ENCODE measurements at places on chromosomes 2 and 18.

DNA sequence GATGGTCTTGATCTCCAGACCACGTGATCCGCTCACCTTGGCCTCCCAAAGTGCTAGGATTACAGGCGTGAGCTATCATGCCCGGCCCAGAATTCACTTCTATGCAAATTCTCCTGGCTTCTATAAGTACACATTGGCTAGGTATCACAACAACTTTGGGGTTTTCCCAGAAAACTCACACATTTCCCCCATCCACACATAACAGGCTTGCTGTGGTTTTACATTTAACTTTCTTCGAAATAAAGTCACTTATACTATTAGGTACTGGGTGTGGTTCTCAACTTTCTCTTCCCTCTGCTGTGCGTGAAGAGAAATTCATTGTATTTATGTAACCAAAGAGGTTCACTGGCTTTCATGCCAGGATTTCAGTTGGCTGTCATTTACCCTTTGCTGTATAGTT lies 439.4 kb upstream of the CWC22 start:
- no peak for DNase-seq

- no peak for DNase-seq
These were observed 403 bp upstream of the CLUL1 start for GRCh38 chr18:596288-596881.

DNA sequence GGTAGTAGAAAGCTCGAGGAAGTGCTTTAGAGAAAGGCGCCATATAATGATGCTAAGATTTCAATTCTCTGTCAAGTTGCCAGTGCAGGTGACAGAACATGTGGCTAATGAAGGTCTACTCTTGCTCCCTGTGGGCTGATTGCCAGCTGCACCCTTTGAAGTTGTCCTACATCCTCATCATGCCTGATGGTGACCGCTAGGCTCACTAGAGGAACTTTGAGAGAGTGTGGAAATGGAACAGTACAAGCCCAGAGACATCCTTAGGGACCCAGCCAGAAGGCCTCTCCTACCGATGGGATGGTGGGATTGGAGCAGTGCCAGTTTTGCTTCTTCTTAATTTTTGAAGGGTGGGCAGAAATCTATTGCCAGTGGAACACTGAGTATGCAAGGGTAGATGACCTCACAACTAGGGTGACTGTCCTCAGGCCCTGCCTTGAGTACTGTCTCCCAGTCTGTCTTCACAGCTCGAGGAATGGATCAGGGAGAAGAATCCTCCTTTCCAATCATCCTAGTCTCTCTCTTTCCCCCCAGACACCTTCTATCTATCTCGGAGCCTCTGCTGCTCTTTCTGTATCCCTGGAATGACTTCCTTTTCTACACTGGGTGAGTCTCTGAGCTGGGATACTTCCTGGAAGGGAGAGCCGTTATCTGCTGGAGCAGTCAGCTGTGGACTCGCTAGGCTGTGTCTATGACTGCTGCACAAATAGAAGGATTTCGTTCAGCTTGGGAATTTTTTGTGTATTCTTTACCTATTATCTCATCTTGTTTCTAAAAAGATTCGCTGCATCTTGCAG lies 33.5 kb downstream of the LGALSL start:
- DNase-seq, result no peak

- no peak for DNase-seq
These were observed 46.6 kb downstream of the VAPA start for GRCh38 chr18:9960258-9960904.

- DNase-seq, result no peak
These were observed 113.3 kb downstream of the GALNT1 start for GRCh38 chr18:35694808-35695207.

DNA sequence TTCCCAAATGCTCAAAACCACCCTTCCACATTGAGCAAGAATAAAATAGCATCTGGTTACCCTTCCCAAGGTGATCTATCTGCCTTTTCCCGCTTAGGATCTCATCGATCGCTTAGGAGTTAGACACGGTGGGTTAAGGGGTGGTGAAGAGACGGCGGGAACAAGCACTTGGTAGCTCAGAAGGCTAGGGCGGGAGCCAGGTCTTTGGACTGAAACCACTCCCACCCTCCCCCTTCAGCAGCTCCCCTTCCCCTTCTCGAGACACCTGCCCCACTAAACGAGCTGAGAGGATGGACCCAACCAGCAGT lies 513 bp downstream of the THOC1 start:
- no peak for DNase-seq

DNA sequence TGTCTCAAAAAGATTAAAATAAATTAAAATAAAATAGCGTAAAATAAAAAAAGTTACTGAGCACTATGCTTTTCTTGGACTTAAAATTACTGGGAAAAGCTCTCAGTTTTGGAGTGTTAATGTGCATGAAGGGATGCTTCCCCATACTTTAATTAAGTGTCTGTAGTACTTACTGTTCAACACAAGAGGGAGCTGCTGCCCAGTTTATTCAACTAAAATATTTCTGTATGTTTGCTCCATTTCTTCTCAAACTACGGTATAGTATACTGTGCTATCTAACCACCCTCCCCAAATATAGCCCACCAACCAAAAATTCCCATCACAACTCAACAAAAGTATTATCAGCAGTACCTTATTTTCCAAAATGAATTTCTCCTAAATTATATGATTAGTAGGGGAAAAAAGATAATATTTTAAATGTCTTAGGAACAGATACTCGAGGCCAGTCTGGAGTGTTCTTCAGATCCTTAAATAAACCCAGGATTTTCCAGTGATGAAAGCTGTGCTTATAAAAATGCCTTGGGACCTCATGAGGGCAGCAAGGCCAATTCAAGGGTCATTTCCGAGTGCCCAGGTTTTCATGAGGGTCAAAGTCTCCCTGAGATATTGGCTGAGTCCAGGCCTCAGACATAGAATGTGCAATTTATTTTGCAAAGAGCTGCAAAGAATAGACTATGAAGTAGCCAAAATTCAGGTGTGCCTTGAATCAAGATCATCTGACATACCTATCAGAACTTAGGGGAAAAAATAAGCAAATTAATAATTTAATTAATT lies 64.1 kb downstream of the CHRNA1 start:
- no peak for DNase-seq

GRCh38 chr2:65498396-65498795 lies 66.0 kb upstream of the SPRED2 start:
- no peak for DNase-seq

- DNase-seq, result no peak
These were observed 571.2 kb upstream of the ZEB2 start for GRCh38 chr2:145090841-145091761.

- DNase-seq, result no peak
These were observed 149.4 kb downstream of the PMAIP1 start for GRCh38 chr18:60049172-60049571.

GRCh38 chr2:232781765-232782164 lies 5.4 kb upstream of the KCNJ13 start:
- DNase-seq, result peak; percentile 8

- DNase-seq, result no peak
These were observed 7.4 kb upstream of the STAT4 start for GRCh38 chr2:191158193-191158592.

DNA sequence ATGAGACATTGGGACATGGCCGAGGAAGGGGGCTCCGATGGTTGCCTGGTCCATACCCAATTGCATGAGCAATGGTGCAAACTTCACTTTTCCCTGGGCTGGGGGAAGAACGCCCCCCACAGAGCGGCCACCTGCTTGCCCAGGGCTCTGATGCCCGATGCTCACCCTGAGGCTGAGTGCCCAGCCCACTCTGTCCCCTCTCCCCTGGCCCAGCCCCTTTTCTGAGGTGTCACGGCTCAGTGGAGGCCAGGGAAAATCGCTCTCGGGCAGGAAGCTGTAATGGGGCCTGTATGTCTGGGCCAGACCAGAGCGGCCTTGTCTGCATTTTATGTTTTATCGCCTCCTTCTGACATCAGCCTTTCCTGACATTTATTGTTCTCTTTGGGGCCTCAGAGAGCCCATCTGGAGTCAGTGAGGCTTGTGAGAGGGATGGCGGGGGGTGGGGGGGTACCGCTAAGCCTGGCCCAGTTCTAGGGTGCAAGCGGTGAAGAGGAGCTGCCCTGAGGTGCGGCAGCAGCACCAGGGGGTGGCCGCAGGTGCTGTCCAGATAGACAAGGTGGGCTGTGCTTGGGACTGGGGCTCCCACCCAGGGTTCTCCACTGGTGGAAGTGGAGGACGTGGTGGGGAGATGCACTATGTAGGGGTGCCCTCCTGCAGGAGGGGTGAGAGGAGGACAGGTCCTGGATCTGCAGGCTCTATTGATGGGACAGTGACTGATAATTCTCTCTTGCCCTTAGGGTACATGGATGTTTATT lies 46.2 kb downstream of the INHBB start:
- DNase-seq, result no peak

- no peak for DNase-seq
These were observed at the start of gene SYT4 for GRCh38 chr18:43277164-43277600. TSS of gene SYT4 (minus strand) at chr18:43277490. CDS start at chr18:43277281, 209 bp downstream.

GRCh38 chr2:219418155-219419011 lies at the start of gene DES:
TSS of gene DES (plus strand) at chr2:219418377. CDS start at chr2:219418463, 86 bp downstream.
- DNase-seq, result no peak

GRCh38 chr18:27447930-27448329 lies 262.8 kb upstream of the CHST9 start:
- no peak for DNase-seq

DNA sequence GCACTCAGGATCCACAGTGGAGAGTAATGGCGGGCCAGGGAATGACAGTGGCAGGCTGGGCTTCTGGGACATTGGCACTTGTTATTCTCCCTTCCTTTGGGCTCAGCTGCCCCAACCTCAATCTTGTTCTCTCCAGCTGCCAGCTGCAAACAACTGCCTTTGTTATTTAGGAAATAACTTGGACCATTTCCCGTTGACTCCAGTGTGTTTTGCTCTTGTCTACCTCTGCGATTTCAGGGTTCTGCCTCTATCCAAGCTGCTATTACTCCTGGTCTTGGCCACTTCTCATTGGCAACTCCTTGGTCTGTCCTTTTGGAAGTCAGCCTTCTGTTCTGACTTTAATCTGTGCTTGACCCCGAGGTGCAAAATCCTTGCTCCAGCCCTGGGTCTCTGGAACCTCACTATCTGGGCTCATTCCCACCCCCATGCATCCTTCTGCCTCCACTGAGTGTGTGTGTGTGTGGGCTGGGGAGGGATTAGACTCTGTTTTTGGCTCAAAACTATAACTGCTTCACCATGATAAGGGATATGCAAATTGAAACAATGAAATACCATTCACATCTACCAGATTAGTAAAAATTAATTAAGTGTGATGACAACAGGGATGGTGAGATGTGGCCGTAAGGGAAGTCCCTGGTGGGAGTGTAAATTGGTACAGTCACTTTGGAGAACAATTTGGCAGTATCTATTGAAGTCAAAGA lies 134.1 kb upstream of the CXCR4 start:
- DNase-seq, result no peak

DNA sequence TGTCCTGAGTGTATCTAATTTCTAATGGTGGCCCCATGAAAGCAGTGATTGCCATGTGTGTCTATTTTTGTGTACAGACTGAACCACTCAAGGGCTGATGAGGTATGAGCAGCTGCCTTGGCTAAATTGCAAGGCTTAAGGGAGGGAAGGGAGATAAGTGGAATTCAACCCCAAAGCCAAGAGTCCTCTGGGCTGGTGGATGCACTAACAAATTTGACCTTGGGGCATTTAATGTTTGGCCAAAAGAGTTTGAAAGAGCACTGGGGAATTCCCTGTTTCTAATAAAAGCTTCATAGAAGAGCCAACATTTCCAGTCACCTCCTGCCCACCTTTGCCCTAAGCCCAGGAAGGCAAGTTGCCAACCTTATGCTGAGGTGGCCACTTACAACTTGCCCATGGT lies 172.1 kb downstream of the SETBP1 start:
- no peak for DNase-seq

- DNase-seq, result no peak
These were observed 29.2 kb upstream of the CDH7 start for GRCh38 chr18:65721619-65722018.
